ENCODE measurements at places on chromosomes 6 and 20.

DNA sequence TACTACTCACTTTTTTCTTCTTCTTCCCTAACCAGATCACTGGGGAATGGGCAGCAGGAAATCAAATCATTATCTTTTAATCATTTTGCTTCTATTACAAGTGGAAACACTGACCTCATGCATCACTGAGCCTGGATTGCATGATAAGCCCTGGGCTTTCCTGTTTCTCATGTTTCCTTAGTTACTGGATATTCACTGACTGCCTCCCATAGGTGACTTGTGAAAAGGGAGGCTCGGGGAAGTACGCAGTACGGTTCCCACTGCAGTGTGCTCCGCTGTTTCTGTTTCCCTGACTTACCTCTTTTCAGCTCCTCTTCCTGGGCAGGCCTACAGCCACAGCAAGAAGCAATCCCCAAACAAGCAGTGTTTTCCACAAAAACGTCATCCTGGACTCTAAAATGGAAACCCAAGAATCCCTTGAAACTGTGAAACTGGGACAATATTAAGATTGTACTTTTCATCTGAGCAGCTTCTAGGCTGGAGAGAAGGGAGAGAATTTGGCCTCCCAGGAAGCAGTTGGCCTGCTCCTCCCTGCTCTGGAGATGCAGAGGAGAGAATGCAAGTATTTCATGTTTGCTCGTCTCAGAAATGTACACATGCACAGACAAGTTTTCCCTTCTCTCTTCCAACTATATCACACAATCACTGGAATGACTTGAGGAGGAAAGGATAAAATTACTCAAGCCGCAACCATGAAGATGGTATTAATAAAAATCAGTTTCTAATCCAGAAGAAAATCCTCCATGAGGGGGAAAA is 13.1 kb downstream of the BTNL2 start:
- no peak for DNase-seq

DNA sequence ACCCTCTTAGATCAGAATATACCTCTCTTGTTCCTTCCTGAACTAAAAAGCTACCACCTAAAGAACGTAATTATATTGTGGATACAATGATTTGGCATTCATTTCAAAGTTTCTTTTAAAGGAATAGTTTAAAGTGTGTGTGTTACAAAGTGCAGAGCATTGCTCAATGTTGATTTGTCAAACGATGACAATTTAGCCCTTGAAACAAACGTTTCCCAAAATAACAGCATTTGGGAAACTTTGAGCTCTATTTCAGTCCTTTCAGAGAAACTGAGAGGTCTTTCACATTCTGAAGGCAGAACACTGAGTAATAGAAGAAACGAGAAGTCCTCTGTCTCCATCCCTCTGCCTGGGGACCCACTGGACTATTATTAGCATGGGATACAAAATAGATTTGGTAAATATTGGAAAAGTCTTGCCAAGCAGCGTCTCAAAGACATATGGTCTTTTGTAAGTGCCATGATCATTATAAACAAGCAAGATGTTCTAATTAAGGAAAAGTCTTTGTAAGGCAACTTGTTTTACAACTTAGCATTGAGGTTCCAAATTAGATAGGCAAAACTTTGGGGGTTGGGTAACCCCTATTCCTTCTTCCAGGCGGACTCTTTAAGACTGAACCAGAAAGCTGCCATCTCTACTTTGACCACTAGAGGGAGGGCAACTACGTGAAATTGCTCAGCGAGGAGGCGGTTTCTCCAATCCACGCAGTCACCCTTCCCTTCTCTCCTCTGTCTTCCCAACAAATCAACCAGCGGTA is 208.8 kb downstream of the RNF144B start:
- peak; percentile 60 for DNase-seq

GRCh38 chr20:23090147-23090546 is 4.0 kb upstream of the CD93 start:
- DNase-seq = no peak

GRCh38 chr6:52653151-52653550 is 17.8 kb upstream of the TMEM14A start:
- no peak for DNase-seq

DNA sequence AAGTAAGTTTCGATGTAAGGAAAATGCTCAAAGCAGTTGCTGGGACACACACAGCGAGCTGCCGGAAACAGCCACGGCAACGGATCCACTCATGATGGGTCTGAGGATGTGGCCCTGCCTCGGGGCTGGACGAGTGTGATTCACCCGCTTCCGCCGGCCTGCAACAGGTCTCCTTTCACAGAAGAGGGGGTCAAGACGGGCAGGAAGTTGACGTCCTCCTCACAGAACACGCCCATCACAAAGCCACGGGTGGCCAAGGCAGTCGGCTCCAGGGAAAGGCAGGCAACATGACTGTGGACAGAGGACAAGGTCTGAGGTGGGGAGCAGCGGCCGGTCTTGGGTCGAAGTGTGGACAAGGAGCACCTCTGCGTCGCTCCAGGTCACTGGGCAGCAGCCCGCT is 29.9 kb upstream of the SMOC2 start:
- DNase-seq = no peak

GRCh38 chr6:12175626-12176025 is 114.5 kb upstream of the EDN1 start:
- DNase-seq = no peak

DNA sequence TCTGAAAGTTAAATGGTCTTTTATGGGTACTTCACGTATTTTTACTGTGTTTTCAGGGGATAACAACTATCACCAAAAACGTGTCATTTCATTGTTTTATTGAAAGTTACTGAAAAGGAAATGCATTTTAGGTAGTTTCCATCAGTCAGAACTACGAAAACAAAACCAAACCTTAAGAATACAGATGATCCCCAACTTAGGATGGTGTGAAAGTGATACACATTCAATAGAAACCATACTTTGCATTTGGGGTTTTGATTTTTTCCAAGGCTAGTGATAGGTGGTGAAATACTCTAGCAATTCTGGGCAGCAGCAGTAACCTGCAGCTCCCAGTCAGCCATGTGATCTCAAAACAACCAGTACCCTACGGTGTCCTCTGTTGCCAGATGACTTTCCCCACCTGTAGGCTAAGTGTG is 25.9 kb upstream of the EFHC1 start:
- DNase-seq = peak; percentile 68

DNA sequence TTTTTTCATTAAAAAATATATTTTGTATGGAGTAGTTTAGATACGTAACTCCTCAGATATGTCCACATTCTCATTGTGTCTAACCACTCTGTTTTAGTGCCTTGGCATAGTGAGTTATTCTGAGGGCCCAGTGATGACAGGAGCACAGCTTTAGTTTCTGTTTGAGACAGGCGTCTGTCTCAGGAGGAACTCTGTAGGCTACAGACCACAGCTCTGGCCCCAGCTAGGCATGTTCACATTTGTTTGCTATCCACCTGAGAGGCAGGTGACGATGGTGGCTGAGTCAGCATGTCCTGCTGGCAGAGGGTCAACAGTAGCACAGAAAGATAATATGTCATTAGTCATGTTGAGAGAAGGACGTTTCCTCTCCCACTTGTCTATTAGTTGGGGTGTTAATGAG is 16.3 kb downstream of the LRRC1 start:
- peak; percentile 3 for DNase-seq

- DNase-seq = no peak
Observed at GRCh38 chr6:7672066-7673062, 53.5 kb upstream of the BMP6 start.

DNA sequence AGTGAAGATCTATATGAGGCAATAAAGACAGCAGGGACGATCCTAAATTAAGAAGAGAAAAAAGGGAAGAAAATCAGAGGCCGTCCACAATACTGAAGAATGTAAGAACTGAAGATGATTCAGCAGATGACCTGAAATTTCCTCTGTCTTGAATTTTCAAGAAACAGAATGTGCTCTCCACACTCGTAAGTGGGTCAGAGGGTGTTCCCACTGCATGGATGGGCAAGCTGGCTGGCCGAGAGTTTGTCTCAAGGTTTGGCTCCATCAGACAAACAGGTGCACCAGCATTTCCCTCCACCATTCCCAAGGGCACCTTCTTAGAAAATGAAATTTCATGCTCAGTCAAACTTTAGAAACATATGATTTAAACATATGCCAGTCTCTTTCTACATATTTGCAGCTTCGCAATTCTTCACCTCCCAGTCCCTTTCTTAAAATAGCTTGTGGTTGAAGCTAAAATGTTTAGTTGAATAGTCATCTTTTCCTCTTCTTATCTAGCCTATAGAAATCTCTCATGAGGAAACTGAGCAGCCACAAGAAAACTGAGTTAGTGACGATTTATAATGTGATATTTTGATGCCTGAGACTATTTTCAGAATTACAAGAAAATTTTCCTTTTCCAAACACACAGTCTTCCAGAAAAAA is 576.4 kb downstream of the PRKN start:
- DNase-seq = no peak

- no peak for DNase-seq
Observed at GRCh38 chr6:119333707-119334295, 15.8 kb downstream of the MAN1A1 start.

- peak; percentile 30 for DNase-seq
Observed at GRCh38 chr6:7919871-7920270, 9.3 kb upstream of the TXNDC5 start.

DNA sequence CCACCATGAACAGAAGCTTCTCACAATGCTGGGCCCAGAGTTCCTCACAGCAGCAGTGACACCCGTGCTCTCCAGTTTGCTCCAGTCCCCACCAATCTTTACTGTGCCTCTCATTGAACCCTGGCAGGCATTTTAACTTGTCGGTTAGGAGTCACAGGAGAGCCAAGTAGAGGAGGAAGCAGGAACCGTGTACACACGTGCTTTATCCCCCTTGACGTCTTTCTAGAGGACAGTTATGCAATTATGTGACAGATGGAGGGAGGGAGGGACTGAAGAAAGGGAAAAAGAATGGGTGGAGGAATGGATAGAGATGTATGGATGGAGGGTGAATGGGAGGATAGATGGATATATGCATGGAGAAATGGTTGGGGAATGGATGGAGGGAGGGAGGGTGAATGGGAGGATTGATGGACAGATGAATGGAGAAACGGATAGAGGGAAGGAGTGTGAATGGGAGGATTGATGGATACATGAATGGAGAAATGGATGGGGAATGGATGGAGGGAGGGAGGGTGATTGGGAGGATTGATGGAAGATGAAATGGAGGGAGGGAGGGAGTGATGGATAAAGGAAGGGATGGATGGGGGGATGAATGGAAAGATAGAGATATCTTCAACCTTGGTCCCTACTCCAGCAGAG is 26.0 kb downstream of the RBM38 start:
- DNase-seq = no peak

- no peak for DNase-seq
Observed at GRCh38 chr6:125524356-125524755, 222.6 kb upstream of the HDDC2 start.

GRCh38 chr20:32638848-32639247 is 34.9 kb downstream of the C20orf203 start:
- DNase-seq = no peak

DNA sequence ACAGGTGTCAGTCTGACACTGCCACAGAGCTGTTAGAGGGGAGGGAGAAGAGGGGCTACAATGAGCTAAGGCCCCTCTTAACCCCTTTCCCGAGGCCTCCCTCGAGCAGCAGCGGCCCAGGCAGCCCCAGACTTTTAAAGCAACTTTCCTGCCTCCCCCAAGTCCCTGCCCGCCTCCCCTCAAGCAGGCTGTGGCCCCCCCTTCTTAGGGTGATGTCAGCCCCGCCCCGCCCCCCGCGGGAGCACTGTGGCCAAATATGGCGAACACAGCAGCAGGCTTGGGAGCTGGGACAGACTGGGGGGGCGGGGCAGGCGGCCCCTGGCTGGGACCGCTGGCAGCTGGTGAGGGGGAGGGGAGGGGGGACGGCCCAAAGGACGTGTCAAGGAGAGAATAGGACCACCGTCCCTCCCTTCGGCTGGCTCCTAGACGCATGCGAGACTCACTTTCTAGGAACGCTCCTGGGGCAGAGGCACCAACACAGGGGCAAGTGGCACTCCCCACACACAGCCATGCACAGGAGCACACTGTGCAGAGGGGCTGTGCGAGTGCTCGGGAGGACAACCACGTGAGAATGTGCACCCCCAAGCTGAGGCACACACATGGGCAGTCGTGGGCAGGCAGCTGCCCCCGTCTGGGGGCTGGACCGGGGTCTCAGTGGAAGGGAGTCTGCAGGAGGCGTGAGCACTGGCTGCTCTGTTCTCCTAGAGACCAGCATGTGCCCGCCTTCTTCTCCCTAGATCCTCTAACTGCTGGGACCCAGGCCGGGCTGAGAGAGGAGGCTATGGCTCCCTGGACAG is 6.7 kb downstream of the TEAD3 start:
- no peak for DNase-seq

DNA sequence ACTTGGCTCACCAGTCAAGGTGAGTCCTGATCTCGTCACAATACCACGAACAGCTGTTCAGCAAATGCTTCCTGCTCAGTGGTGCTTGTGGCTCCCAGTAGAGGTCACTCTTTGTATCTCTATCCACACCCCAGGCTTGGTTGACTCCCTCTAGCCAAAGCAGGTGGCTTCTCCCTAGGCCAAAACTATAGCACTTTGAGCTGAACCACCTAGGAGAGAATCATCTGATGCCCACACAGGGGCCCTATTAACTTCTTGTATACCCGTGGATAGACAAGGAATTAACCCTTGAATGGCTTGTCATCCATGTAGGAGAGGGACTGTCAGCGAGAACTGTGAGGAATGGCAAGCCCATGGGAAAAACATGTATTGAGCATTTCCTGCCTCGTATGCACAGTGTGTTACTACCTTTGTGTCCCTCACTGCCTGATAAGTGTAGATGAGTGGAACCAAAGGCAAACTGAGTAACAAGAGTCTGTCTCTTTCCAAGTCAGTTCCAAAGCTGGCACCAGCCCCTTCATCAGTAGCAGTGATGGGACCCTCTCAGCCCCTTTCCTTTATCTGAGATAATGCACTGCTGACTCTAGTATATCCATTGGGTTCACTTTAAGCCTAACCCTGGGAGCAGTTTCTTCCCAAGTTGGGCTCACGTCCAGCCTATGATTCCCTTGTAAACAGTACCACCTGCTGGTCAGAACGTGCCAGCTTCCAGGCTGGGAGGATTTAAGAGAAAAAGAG is 42.5 kb downstream of the EIF2S2 start:
- peak; percentile 56 for DNase-seq

GRCh38 chr20:31308535-31309162 is at the start of gene DEFB116:
TSS of gene DEFB116 (minus strand) at chr20:31308585. CDS start at chr20:31308585, 0 bp downstream.
- no peak for DNase-seq

- no peak for DNase-seq
Observed at GRCh38 chr20:60491051-60491581, 532.9 kb downstream of the CDH26 start.

DNA sequence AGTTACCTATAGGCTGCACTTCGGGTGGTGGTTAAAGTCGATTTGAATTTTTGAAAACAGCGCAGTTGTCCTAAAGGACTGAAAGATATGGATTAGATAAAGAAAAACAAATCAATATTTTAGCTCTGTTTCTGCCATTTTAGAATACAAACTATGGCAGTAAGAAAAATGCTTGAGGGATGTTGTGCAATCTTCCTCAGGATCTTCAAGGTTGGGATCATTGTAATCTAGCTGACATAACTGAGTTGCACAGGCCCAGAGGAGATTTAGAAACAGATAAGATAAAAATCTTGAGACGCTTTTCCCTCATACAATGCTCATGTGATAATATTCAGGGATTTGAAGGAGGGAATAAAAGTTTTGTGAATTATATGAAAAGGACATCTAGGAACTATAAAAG is 926 bp downstream of the PEX3 start:
- no peak for DNase-seq

GRCh38 chr6:35498422-35499067 is 1.7 kb upstream of the TEAD3 start:
- no peak for DNase-seq

All from activated CD4-positive, alpha-beta T cell treated with anti-CD3 and anti-CD28 coated beads, Interleukin-2, Interleukin-6, amounts not matched to agents 100 ng/mL and 50 ng/mL, durations not matched to agents 16 hours and 8 hours (primary cell).